Activated CD4-positive, CD25-positive, alpha-beta regulatory T cell (primary cell): ENCODE measurements at places on chromosomes 2 and 18.

- DNase-seq, result no peak
These were observed 237.6 kb upstream of the FOSL2 start for GRCh38 chr2:28155086-28155485.

DNA sequence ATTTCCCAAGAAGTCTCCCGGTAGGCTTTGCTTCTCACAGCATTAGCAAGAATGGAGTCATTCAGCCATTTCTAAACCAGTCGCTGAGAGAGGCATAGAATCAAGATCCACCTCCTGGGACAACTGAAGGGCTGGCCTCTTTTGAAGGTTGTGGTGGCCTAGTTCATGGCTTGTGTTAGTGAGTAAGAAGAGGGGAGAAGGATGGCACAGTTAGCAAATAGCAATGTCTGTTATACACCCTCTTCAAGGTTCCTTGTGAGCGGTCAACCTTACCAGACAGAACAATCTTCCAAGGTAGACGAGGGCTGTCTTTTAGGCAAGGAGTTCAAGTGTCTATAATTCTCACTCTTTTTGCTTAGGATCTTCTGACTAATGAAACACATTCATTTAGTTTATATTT lies 35.4 kb upstream of the DNAH7 start:
- DNase-seq, result no peak

- no peak for DNase-seq
These were observed 894 bp downstream of the SMAD7 start for GRCh38 chr18:48949606-48950535.

GRCh38 chr2:166632616-166633015 lies 138.6 kb upstream of the SCN7A start:
- DNase-seq, result no peak

GRCh38 chr18:50038448-50038847 lies 156.5 kb downstream of the MYO5B start:
- no peak for DNase-seq

DNA sequence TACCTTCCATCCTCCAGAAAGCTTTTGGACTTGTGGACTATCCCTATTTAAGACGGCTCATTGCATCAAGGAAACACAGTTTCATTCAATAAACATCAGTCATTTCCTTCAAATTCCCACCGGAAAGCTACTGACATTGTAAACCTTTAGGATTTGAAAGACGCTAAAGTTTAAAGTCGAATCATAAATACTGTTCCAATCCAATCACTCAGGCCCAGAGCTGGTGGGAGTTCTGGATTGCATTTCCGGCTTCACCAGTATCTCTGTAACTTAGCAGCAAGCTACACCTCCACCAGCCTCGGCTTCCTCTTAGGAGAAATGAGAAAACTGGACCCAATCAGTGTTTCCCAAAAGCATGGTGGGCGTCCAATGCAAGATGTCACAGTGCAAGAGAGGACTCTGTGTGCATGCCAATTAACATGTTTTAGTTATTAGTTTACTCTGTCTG lies 1.6 kb downstream of the WDFY1 start:
- no peak for DNase-seq

DNA sequence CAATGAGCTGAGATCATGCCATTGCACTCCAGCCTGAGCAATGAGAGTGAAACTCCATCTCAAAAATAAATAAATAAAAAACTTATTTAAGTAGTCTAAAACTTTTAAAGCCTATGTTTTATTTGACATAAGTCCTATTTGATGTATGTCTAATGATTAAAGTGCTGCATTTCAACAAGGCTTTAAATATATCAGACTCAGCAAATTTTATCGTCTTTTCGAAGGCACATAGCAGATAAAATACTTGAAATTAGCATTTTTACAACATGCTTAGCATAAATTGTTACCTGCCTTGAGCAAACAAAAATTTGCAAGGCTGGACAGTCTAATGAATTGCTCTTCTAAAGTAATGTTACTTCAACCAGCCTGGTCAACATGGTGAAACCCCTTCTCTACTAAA lies 85.9 kb downstream of the PRKRA start:
- DNase-seq, result no peak

- no peak for DNase-seq
These were observed 258.0 kb downstream of the MTX2 start for GRCh38 chr2:176526995-176527901.

DNA sequence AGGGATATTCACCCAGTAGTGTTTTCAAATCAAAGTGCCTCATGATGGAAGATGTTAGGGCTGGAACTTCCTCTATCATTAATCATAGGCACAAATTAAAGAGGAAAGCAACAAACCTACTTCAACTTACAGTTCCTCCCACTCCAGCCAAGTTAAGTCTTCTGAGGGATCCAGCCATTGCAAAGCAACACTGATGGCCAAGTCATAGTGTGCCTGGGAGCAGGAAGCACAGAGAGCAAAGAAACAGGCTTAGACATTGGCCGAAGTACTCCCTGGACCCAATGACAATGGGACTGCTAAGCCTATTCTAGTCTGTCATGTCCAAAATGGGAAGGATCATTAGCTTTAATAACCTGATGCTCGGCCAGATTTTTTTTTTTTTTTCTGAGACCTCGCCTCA lies 7.0 kb downstream of the C2orf80 start:
- DNase-seq, result no peak

- DNase-seq, result no peak
These were observed 65.0 kb upstream of the EPB41L3 start for GRCh38 chr18:5608846-5609245.

GRCh38 chr2:168201584-168202116 lies 45.7 kb downstream of the STK39 start:
- DNase-seq, result no peak

- DNase-seq, result no peak
These were observed 53.4 kb downstream of the SLC66A2 start for GRCh38 chr18:79897940-79898625.

DNA sequence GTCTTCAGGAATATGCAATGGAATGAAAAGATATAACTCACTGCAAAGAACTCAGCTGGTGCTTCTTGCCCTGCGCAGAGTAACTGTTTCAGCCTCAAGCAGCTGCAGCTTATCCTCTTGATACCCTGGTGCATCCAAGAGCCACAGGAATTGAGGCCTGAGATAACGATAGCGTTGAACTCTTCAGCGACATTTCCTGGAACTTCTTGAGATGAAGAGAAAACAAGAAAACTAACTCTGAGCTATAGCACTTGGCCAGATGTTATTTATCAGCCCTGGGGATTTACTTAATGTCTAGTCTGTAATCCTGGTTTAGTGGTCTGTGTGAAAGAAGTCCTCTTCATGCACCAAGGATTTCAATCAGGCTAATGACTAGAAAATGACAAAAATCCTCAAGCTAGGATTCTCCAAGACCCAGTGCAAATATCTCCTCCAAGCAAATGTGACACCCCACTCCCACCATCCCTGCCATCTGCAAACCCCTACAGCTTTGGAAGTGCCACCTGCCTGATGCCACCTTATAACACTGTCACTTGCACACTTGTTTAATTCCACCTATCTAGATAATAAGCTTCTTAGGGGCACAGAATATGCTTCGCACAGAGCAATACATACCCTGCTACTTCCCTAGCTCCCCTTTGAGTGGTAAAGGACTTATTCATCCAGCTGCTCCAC lies 40.6 kb downstream of the EHD3 start:
- DNase-seq, result no peak

DNA sequence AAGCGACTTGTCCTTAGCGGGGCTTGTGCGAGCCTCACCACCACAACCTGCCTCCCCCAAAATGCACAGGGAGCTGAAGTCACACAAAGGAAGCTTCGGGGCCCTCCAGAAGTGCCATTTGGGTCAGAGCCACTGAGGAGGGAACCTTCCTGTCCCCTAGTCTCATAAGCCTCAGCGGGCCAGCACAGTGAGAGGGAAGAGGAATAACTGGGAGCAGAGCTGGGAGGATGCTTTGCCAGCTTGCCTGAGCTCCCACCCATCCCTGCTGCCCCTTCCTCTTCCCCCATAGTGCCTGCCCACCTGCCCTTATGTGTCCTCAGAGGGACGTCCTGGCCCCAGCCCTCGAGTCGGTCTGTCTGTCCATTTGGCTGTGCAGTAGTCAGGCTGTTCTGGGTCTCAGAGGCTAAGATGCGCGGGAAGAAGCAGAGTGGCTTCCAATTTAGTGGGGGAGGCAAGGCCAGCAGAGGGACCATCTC lies 51.8 kb upstream of the GPR17 start:
- DNase-seq, result no peak

- DNase-seq, result no peak
These were observed 34.2 kb upstream of the NT5DC4 start for GRCh38 chr2:112686348-112687217.

DNA sequence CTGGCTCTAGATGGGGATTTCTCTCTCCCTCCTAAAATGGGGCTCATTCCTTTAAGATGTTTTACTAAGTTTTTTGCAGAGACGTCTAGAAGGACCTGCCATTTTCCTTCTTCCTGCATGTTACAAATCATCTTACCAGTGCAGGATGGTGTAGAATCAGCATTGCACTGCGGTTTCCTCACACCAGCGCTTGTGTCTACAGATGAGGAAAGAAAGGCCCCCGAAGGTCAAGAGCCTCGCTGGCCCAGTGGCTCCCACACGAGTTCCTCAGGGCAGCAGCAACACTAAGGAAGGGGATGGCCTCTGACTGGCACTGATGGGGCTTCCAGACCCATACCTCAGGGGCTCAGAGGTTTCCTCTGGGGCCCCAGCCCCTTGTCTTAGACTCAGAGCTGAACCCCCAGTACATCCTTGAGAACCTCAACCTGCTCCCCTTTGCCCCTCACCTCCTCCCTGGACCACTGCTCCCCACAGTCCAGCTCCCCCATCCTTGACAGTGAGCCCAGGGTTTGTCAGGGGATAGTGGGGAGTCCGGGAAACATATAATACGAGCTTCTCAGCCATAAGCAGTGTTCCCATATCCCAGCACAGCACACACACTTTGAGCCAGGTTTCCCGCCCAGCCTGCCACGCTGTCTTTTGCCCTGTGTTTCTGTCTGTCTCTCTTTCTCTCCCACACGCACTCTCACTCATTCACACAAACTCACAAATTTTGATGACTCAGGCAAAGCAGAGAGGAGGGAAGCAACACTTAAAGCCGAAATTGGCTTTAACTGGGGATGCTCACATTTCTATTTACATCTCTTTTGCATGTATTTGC lies 29.4 kb downstream of the ZFP36L2 start:
- no peak for DNase-seq

GRCh38 chr2:167721593-167721992 lies 525.8 kb downstream of the STK39 start:
- no peak for DNase-seq

DNA sequence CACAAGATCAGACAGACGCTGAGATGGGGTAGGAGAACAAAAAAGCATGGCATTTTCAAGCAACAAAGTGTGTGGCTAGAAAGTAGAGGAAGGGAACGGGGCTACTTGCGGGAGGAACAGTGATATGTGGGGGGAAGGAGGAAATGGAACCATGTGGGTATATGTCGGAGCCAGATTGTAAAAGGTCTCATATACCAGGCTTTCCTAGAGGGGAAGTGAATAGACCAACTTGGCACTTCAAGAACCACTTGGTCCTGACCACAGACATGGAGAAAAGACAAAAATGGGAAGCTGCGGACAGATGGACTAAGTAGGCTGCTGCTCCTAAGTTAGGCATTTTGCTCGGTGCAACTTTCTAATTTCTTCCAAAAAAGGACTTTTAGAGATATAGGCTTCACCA lies 196.0 kb downstream of the DCC start:
- no peak for DNase-seq

DNA sequence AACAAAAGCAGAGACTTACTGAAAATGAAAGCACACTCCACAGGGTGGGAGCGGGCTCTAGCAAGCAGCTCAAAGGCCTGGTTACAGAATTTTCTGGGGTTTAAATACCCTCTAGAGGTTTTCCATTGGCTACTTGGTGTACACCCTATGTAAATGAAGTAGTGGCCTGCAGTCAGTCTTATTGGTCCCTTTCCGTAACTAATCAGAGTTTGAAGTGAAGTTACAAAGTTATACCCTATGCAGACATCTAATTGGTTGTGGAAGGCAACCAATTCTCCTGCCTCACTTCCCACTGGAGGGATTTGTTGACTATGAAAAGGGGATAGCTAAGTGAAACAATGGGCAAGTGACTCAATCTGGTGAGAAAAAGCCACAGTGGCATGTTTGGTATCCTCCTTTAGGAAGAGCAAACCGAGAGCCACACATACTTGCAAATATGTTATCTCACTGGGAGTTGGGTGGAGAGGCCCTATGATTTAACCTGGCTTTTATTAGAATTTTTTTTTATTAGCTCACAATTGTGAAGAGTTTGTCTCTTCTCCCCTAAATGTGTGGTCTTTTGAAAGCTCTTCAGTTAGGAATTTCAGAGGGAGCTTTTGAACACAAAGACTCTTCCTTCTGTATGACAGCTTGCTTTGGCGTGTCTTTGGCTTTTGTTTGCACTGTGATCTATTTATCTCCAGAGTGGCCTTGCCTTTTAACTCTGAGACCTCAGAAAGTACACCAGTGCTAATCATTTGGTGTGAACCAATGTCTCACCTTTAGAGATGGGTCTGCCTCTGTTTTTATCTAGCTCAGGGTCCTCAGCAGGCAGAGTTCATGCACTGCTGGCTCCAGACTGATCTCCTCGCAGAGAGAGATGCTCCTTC lies 69.6 kb downstream of the MAP4K4 start:
- DNase-seq, result no peak

- no peak for DNase-seq
These were observed 113.7 kb downstream of the BARD1 start for GRCh38 chr2:214695789-214696188.

DNA sequence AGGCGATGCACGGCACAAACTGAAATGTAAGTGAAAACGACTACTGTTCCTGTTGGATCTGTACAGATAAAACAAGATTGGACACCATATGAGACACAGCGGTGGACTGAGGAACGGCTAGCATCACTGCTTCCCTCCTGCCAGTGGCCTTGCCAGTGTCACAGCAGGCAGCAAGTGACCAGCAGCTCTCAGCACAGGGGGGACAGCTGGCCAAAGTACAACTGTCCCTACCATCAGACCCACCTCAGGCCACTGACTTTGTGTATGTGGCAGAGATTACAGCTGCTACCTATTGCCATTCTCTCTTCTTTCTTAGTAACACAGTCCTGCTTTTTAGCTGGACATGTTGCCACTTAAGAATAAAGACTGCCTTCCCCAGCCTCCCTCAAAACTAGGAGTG lies 80.0 kb upstream of the SLC66A3 start:
- no peak for DNase-seq

- DNase-seq, result no peak
These were observed 15.7 kb upstream of the GPC1 start for GRCh38 chr2:240419723-240420122.

- DNase-seq, result no peak
These were observed 48.8 kb upstream of the TMEFF2 start for GRCh38 chr2:192243488-192243887.

GRCh38 chr18:10752382-10752781 lies 226.6 kb downstream of the NAPG start:
- no peak for DNase-seq

DNA sequence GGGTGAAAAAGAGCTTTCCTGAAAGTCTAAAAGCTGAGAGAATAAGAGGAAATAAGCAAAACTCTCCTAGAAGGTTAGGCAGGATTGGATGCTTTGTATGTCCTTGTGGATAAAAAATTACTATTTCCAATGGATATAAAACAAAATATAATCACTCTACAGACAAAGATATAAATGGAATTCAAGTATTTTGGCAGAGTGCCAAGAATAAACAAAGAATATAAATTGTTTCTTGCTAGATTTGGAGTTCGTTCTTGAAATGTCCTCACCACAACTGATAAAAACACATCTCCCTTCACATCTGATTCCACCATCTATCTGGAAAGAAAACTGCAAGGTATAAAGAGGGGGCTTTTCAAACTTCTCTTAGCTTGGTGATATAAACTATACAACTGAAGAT lies 13.3 kb downstream of the SULT1C3 start:
- no peak for DNase-seq
